ENCODE measurements at places on chromosomes 3 and 15. TPM values are rescaled to one million over a fixed set of nuclear protein-coding genes. Genes with fewer than 3 reads are reported as not detected.

The SLC22A14 gene
- polyA plus RNA-seq: 0.14 TPM

The FRMD5 gene
- 0.71 TPM for polyA plus RNA-seq

- DNase-seq: no peak
Observed at GRCh38 chr3:103134023-103134724, 699.4 kb downstream of the ZPLD1 start.

DNA sequence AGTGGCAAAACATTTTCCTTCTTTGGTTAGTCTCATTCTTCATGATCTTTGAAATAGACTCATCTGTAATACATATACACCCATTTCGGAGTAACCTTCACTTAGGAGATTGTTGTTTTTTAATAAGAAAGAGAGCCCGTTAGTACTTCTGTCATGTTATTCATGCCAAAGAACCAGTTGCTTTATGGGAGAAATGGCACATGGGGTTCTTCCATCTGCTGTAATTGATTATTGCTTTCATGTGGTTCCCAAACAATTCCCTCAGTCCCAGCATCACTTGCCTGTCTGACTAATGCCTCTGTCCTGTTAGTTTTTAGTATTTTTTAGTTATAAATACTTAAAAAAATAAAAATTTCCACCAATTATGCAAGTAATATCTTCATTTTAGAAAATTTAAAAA is 33.8 kb upstream of the FAH start:
- no peak for DNase-seq

GRCh38 chr15:77329202-77329601 is 90.7 kb downstream of the PEAK1 start:
- DNase-seq: no peak

GRCh38 chr3:151276038-151276686 is 2.2 kb downstream of the P2RY14 start:
- no peak for DNase-seq

GRCh38 chr3:26293329-26293844 is 329.2 kb upstream of the LRRC3B start:
- no peak for DNase-seq

GRCh38 chr15:50798684-50799083 is 33.2 kb upstream of the SPPL2A start:
- no peak for DNase-seq

The GOLGA6B gene
- polyA plus RNA-seq: not detected

The RTP4 gene
- polyA plus RNA-seq: not detected

The TMEM158 gene
- polyA plus RNA-seq: 4.0 TPM

DNA sequence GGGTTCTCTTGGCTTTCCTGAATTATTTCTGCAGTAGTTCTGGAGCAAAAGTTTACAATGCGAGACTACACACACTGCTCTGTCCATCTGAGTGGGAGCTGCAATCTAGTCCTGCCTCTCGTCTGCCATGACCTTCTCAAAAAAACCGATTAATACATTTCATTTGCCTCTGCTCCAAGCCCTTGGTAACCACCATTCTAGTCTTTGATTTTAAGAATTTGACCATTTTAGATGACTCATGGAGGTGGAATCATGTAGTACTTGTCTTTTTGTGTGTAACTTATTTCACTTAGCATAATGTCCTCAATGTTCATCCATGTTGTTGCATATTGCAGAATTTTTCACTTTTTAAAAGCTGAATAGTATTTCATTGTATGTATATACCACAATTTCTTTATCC is 356.9 kb downstream of the SV2B start:
- DNase-seq: no peak

DNA sequence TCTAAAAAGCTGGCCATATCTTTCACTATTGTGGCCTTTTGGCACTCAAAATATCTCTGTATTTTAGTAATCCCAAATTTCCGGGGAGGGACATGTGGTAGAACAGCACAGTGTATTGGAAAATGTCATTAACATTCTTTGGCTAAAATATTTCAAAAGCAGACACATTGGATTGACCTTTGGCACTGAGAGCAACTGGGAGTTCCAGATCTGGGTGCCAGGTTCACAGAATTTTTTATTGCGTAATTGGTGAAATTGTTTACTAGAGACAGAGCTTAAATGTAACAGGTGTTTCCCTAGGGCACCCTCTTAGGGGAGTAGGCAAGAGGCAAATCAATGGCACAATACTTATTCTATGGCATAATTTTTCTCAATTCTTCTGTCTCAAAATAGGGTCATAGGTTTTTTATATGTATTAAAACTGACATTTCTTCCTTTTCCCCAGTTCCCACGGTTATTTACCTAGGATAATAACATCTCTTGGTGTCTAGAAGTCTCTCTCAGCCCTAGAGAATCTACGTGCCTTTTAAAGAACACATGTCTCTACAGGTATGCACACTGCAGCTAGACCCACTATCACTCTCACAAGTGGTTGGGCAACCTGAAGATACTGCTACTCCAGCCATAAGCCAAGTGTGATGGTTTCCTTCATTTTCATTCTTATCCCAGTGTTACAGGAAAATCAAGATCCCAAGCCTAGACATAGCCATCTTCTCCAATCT is 10.6 kb downstream of the RBMS3 start:
- no peak for DNase-seq

GRCh38 chr3:4351164-4351855 is 48.1 kb downstream of the SETMAR start:
- no peak for DNase-seq

GRCh38 chr15:82928711-82929110 is 23.8 kb downstream of the HOMER2 start:
- DNase-seq: no peak

DNA sequence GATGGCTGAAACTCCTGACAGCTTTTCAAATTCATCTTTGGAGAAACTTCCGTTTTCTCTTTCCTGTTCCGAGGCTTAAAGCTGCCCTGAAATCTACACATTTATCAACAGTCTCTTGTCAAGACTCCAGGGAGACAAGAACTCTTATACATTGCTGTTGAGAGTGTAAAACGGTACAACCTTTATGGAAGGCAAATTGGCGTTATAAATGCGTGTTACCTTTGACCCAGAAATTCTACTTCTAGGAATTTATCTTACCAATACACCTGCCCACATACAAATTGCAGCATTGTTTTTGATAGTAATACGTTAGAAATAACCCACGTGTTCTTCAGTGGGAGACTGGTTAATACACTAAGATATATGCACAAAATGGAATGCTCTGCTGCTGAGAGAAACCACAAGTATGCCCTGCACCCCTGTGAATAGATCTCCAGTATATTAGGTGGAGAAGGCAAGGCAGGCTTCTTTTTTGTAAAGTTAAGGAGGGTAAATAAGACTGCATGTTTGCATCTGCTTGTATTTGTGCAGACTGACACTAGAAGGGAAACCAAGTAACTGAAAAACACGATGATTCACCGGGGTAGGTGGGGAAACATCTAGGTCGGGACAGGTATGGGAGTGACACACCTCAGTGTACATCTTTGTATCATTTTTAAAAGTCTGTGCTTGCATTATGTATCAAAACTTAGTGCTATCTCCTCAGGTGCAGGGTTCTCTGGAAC is 97.5 kb downstream of the IGF1R start:
- DNase-seq: no peak

The ANKUB1 gene
- 0.16 TPM for polyA plus RNA-seq

GRCh38 chr3:125163739-125164601 is 48.6 kb downstream of the SLC12A8 start:
- DNase-seq: no peak

DNA sequence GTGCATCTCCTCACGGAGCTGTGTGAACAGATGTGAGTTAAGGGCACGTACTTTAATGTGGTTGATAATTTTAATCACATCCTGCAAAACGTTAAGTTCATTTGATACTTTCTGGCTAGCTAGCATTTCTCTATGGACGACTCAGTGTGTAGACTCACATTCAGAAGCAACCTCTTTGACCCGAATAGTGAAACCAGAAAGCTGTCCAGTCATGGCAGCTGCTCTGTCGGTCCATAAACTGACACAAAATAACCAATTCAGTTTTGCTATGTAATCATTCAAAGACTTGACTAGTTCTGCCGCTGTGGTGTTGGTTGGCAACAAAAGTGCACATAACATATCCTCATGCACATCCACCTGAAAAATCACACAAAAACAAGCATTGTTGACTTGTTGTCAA is 3.7 kb upstream of the GFM1 start:
- no peak for DNase-seq

- no peak for DNase-seq
Observed at GRCh38 chr3:148964809-148965208, 26.5 kb upstream of the GYG1 start.

The PLA2G4E gene
- not detected for polyA plus RNA-seq

DNA sequence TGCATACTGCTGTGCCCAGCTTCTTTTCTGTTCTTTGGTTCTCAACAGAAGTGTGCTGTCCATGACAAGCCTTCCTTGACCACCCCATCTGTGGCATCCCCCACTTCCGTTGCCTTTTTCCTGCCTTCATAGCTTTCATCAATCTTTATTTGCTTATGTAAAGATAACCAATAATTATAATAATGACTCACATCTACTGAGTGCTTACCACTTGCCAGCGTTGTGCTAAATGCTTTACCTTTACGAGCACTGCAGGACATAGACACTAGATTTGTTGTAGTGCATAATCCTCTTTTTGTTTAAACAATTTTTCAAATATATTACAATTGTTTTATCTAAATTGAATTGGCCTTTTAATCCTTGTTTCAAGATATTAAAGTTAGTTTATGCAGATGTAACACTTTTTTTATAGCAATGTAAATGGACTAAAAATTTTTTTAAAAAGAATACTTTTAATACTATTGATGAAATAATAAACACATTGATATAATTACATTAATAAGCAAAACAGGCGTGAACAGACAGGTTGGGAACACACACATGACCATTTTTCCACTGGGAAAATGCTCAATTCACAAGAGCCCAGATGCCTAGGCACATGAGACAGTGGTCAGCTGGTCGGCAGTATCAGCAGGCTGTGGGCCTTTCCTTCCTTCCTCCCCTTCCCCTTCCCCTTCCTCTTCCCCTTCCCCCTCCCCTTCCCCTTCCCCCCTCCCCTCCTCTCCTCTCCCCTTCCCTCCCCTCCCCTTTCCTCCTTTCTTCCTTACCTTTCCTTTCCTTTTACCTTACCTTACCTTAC is 42.5 kb downstream of the TRAK1 start:
- no peak for DNase-seq

The ADPRH gene
- polyA plus RNA-seq: 5.5 TPM

DNA sequence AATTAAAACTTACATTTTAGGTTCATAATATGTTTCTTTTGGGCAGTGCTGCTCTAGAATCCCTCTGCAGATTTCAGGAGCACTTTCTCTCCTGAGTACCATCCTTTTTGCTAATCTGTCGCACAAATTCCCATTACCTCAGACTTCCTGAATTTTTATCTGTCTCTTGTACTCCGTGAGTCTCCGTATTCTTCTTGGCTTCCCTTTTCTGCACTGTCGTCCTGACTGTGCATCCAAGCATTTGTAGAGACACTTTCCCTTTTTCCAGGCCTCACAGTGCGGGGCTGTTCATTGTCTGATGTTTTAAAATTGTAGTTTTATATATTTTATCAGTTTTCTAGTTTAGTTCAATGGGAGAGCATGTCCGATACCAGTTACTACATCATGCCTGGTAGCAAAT is 27.3 kb downstream of the MEF2A start:
- DNase-seq: no peak

DNA sequence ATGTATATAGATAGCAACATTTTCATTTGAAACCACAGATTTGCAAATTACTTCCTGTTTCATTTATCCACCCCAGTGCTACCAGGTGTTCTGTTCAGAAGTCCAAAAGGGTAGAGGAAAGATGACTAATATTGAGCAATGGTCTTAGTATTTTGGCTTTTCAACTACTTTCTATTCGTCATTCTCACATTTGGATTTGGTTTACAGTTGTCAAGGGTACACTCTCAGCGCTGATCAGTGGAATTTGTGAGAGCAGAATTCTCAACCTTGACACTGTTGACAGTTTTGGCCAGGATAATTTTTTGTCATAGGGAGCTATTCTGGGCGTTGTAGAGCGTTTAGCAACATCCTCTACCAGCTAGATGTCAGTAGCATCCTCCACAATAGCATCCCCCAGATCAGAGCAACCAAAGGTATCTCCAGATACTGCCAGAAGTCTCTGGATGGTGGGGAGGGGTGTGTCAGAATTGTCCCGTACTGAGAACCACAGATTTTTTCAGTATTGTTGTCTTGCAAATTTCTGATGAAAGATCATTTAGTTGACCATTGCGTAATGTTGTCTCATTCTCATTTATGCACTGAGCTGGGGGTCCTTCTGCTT is 4.2 kb downstream of the HMCES start:
- DNase-seq: no peak

GRCh38 chr15:47887241-47887800 is 170.0 kb downstream of the SEMA6D start:
- DNase-seq: no peak

DNA sequence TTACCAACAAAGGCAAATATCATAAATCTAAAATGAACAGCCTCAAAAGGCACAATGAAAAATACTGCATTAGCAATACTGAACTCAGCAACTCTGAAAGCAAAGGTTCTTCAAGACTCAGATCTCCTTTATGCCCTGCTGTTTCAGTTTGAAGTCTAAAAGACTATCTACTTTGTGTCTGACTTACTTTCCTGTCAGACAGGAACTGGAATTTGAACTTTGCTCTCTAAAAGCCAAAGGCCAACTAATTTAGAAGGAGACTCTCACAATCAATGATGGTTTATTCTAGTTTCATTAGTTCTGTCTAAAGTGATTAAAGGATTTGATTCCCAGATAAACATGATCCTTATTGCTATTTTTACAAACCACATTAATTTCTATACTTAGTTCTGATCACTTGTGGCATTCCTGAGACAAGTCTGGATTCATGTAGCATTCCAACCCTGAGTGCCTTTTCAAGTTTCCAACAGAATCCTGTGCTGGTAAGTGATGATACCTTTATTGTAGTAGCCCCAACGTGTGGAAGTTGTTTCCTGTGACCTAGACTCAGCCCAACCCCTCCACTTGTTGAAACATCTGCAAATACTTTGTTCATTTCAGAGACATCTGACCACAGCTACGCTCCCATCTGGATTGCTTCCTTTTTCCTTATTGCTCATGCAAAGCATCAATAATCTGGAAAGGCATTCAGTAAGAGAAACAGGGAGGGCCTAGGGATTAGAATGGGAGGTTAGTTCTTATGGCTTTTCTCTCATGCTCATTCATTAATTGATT is 14.9 kb upstream of the LEKR1 start:
- DNase-seq: no peak

GRCh38 chr3:8283193-8283592 is 218.4 kb upstream of the LMCD1 start:
- no peak for DNase-seq

GRCh38 chr3:94349310-94349878 is 286.5 kb downstream of the NSUN3 start:
- no peak for DNase-seq

DNA sequence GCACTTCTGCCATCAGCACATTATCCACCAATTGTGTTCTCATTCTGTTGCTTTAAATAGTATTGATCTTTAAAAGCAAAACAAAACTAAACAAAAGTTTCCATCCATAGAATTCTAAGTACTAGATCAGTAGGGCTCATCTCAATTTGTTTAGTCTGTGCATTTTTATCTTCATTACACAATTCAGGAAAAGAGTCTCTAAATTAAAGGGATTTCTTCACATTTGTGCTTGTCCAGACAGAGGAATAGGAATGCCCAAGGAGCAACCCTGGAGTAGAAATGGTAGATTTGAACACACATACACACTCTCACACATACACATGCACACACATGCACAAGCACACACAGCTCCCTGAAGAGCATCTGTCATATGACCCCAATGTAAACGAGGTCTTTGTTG is 21.4 kb downstream of the LMCD1 start:
- DNase-seq: no peak

- no peak for DNase-seq
Observed at GRCh38 chr3:190429681-190430080, 20.0 kb downstream of the TMEM207 start.

The SERPINI2 gene
- polyA plus RNA-seq: not detected
